Activated gamma-delta T cell (primary cell): ENCODE measurements at places on chromosomes 12 and 14.

- DNase-seq, result no peak
Observed at GRCh38 chr12:105402366-105402765, 71.9 kb downstream of the C12orf75 start.

DNA sequence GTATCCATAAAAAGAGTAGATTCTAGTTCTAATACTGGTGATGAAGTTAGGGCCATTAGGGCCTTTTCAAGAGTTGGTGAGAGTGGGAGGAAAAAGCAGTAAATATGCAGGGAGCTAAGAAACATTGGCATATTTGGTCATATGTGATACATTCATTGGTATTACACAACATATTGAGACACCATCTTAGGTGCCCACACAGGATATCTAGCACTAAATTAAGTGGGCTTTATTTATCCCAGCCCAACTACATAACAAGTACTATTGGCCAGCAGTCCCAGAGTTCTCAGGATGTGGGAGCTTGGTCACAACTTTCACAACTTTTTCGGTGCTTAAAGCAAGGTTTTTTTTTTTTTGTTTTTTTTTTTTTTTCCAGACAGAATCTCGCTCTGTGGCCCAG lies 2.0 kb upstream of the ING4 start:
- no peak for DNase-seq

- no peak for DNase-seq
Observed at GRCh38 chr14:105912641-105913180, 386.3 kb downstream of the TMEM121 start.

DNA sequence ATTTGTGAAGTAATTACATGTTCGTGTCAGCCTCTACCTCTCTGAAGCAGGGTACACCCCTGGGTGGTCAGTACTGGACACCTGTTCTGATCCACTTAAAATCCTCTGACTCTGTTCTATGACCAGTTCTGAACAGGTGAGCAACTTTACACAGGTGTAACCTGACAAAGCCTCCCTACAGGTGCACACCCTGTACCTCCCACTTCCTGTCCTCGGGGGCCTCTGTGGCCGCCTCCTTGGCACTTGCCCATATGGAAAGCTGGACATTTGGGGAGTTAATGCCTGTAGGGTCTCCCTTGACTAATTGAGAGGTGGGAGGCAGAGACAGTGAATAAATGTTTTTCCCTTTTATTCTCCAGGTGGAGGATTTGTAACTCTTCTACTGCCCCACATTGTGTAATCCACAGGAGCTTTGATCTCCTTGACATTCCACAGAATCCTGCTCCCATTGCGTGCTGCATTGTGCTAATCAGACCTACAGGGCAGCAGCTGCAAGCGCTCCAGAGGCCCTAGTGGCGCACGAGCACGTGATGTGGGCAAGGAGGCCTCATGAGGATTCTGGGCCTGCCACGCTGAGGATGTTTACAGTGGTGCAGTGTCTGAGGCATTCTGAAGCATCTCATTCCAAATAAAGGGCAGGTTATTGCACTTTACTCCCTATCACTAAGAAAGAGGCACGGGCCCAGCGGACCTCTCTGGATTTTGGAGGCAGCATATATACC lies 45.8 kb upstream of the BATF start:
- no peak for DNase-seq

DNA sequence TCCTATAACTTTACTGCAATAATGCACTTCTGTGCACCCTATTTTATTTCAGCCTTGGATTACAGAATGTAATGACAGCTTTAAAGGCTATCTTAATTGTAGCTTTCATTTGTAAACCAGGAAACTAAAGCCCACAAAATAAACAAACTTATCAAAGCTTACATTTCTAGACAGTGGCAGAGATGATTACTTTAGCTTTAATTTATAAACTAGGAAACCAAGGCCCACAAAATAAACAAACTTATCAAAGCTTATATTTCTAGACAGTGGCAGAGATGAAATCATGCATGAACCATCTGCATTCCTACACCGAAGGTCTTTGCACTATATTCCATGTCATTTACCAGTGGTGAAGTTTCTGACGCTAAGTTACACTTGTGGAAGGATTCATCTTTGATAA lies 74.4 kb downstream of the PRKD1 start:
- no peak for DNase-seq

GRCh38 chr14:24100197-24100981 lies 6.3 kb downstream of the PCK2 start:
- no peak for DNase-seq

DNA sequence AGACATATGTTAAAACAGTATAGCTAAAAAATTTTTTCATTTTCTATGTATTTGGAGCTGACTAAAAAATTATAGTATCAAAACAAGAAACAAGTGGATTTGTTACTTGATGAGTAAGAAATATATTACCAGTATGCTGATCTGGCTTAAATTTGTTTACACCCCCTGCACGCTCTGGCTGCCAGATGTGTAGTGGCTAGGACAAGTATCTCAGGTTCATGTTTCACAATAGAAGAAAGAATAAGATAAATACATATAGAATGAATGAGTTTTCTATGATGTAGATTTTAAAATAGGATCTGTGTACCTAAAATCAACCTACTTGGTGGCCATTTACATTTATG lies 13.1 kb downstream of the NAA30 start:
- no peak for DNase-seq

DNA sequence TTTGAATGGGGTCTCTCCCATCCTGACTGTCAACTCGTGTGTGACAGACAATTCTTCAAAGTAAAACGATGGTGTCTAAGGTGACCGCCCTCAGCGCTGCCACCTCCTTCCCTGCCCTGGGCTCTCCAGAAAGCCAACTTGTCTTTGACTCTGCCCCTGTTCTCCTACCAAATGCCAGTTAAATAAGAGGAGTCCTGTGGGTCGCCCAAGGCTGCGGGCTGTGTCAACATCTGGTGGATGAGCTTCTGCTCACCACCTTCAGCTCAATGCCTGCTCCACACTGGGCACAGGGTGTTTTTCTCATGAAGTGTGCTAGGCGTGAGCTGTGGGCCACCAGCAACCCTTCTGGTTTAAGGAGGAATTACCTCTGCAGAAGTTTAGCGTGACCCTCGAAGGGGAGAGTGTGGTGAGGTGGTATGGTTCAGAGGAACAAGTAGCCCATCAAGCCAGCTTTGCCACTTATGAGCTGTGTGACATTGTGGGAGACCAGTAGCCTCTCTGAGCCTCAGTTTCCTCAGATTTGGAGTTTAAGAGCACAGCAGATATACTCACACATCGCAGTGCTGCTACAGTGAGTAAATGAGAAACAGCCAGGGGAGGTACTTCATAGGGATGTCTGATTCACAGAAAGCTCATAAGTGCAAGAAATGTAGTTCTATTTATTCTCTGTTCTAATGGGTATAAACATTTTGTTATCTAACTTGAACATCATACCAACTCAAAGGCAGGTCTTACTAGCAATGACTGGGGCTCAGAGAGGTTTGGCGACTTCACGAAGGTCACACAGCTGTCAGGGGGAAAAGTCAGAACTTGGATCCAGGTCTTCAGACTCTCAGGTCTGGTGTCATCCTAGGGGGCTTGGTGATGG lies 12.1 kb downstream of the SERPINA1 start:
- DNase-seq, result no peak

DNA sequence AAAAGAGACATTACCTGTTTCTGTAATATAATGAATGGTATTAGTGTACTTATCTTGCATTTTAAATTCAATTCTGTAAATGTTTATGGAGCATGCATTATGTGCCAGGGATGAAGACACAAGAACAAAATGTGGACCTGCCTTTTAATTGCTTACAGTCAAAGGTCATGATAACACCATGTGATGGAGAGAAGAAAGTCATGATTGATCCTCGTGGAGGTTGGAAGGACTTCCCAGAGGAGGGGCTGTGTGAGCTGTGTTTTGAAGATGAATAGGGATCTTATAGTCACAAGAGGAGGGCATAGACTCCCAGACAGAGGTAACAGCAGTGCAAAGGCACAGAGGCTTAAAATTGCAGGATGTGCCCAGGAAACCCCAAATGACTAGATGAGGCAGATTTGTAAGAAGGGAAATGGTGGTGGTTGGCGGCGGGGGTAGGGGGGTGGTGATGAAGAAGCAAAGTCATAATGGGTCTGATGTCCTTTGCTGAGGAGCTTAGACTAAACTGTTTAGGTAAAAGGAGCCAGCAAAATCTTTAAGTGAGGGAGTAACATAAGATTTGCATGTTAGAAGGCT lies 151.5 kb downstream of the PRKCH start:
- no peak for DNase-seq

- DNase-seq, result no peak
Observed at GRCh38 chr12:22670762-22671161, 45.8 kb downstream of the ETNK1 start.

GRCh38 chr14:73424453-73424852 lies 33.9 kb downstream of the NUMB start:
- no peak for DNase-seq

- no peak for DNase-seq
Observed at GRCh38 chr12:63808631-63809030, 28.9 kb downstream of the RXYLT1 start.

DNA sequence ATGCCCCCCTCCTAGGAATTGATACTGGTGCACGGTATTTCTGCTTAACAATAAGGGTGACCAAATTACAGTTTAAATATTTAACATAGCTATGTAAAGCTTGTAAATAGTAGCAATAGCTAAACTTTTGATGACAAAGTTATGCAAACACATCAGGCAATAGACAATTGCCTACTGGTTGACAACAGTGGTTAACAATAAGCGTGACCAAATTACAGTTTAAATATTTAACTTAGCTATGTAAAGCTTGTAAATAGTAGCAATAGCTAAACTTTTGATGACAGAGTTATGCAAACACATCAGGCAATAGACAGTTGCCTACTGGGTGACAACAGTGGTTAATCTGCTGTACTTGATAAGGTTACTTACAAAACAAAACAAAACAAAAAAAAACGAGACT lies 886.5 kb upstream of the FLRT2 start:
- no peak for DNase-seq

- DNase-seq, result no peak
Observed at GRCh38 chr12:98464190-98464589, 51.2 kb upstream of the TMPO start.

DNA sequence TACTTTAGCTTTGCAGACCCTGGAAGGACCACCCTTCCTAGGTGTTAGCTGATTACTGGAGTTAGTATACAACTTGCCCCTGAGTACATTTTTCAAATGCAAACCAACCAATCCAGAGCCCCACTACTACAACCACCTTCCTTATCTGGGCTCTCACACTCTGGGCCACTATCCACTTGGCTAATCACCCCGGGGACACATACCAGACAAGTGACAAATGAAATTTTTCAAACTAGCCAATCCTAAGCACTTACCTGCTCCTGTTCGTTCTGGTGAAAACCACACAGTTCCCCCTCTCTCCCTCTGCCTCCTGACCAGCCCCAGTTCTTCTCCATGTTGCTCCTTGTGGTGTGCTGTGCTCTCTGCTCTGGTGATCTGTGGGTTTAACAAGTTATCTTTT lies 140.4 kb downstream of the CNTN1 start:
- no peak for DNase-seq

DNA sequence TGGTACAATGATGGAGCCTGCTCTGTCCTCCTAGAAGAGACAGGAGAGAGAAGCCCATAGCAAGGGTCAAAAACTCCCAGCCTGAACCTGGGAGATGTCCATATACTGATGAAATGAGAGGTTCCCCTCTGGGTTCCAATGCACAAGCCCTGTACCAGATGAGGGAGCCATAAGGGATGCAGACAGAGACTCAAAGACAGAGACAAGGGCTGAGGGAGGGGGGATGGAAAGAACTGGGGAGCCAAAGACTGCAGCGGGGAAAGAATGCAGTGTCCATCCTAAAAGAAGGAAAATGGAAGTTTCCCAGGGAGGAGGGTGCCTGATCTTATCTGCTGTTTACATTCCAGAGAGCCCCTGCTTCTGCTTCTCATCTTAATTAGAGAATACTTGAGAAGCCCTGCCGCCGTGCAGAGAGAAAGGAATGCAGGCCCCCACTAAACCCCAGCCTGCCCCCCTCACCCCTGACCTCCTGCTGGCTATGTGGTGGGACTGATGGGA lies 27.7 kb downstream of the KRT18 start:
- DNase-seq, result no peak

DNA sequence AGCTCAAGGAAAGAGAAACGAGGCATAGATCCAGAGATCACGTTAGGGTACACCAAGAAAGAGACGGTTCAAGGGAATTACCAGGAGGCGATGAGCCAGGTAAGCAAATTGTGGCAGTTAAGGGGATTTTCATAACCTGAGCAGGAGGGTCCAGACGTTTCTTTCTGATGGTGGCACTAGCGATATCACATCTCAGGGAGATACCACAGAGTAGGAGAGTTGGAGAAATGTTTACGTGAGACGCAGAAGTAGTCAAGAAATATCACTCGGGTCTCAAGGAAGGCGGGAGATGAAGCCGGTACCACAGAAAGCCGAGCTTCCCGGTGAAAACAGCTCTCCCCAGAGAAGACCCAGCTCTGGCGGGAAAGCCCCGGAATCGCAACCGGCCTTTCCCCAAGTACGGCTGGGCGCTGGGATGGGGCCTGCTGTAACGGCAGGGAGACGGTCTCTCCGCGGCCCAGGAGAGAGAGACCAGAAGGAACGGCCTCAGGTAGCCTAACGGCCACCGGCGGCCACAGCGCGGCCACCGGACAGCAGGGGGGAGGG lies 485 bp downstream of the SENP1 start:
- peak; percentile 44 for DNase-seq

GRCh38 chr12:111443086-111443485 lies 37.4 kb downstream of the SH2B3 start:
- DNase-seq, result no peak

- no peak for DNase-seq
Observed at GRCh38 chr12:107894589-107894988, 120.1 kb downstream of the ASCL4 start.

DNA sequence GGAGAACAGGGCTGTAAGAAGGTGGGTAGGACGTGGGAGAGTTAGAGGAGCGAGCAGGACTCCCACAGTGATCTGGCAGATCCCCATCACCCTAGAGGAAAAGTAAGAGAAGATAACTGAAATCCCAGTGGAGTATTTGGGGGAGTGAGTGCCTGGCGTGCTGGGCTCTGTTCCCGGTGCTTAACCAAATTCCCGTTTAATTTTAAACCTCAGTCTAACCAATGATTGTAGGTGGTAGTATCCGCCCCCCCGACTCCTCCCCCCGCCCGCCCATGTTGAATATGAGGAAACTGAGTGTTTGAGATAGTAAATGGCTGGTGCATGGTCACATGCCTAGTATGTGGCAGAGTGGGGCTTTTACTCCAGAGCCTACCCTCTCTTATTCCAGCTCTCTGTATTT lies 1.2 kb downstream of the TARBP2 start:
- DNase-seq, result no peak

GRCh38 chr14:59961518-59962062 lies 41.6 kb downstream of the LRRC9 start:
- DNase-seq, result no peak

DNA sequence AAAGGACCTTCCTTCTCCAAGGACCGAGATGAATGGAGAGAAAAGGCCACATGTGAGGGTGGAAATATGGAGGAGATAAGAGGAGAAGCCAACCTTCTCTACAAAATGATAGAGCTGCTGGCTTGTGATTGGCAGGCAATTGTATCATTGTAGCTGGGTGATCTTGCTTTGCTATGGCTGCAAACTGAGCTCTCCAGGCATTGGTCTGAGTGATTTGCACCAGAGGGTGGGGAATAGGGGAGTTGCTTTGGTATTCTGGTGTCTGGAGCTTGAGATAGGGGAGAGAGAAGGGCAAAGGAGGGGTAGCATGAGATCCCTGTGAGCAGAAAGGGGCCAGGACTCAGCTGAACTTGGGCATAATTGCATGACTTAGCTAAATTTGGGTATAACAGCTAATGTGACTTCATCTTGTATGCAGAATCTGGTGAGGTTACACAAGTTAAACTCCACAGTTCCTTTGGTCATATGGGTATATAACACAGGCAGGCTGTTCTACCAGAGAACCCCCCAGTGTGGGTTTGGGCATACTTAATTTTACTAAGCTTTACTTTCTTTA lies 72.0 kb downstream of the FOS start:
- no peak for DNase-seq
